ENCODE measurements at places on chromosomes 7 and 10. TPM values are rescaled to one million over a fixed set of nuclear protein-coding genes. Genes with fewer than 3 reads are reported as not detected.

Gene CD36
- 33.6 TPM for polyA plus RNA-seq

Gene DMTF1
- 143 TPM for polyA plus RNA-seq

Gene ZP3
- 11.5 TPM for polyA plus RNA-seq

Gene PIK3CG
- 2.6 TPM for polyA plus RNA-seq

DNA sequence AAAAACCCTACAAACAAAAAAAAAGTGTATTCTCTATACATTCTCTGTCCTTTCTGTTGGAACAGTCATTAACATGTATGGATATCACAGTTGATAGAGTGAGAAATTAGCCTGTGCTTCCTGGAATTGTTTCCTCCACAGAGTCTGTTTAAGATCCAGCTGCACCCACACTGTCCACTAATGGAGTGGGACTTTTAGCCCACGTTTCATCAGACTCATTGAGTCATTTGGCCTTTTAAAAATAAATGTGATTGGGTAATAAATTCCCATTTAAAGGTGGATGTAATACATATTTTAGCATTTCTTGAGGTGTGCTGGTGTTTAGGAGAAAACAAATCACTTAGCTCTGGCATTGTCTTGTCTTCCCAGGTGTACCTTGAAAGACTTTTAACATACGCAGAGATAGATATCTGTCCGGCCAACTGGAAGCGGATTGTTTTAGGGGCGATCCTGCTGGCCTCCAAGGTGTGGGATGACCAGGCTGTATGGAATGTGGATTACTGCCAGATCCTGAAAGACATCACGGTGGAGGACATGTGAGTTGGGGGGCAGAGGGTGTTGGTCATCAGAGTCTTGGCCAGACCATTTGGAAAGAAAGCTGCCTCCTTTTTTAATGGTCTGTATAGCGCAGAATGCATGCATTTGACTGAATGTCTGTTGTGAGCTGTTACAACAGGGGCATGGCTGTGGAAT, 52.3 kb upstream of the GJD4 start:
- DNase-seq, result no peak

GRCh38 chr7:90595342-90595800, 750 bp upstream of the CDK14 start:
- DNase-seq, result no peak

GRCh38 chr7:68820321-68820720, 778.0 kb upstream of the AUTS2 start:
- no peak for DNase-seq

GRCh38 chr7:157205438-157205837, 66.7 kb downstream of the UBE3C start:
- no peak for DNase-seq

DNA sequence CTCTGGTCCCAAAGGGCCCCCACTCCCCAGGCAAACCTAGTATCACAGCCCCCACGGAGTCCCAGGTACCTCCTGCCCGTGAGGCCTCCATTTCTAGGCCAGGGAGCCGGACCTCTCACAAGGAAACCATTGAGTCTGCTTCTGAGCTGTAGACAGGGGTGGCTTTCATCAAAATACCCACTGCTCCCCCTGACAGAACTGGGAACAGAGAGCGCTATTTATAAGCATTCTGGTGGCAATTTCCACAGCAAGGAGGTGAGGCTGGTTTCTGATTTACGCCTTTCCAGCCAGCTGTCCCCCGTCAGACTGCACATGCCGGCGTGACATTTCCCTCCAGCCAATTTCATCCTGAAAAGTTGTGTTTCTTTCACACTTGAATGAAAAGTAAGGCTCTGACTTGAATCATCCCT, 407.5 kb upstream of the PRKCQ start:
- peak; percentile 45 for DNase-seq
